GM13977 (cell line): ENCODE measurements at places on chromosomes 5 and 9.

GRCh38 chr5:1052641-1053390 lies 44.2 kb downstream of the NKD2 start:
- DNase-seq = no peak

- DNase-seq = no peak
Observed at GRCh38 chr9:89920131-89920530, 315.3 kb downstream of the GADD45G start.

GRCh38 chr5:151243564-151243963 lies 9.4 kb upstream of the GM2A start:
- DNase-seq = no peak

GRCh38 chr9:32413424-32413823 lies 29.0 kb downstream of the ACO1 start:
- DNase-seq = no peak

GRCh38 chr9:209143-209758 lies 5.4 kb upstream of the DOCK8 start:
- DNase-seq = no peak

GRCh38 chr5:34005681-34006080 lies 2.2 kb downstream of the AMACR start:
- DNase-seq = no peak

DNA sequence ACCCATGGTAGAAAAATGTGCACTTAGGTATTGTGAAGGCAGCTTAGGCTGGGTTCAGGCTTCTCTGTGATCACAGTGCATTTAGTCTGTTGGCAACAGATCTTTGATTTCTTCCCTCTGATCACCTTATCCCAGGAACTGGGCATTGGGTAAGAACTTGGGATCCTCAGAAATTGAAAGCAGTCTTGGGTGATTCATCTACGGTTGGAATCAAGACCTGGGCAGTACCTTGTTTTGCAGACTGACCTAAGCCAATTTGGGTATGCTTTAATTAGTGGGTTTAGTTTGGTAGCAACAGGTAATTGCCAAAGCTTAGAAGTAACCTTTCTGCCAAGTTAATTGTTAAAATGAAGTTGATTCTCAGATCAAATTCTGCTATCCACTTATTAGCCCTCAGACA lies 17.8 kb downstream of the ENTREP1 start:
- no peak for DNase-seq

DNA sequence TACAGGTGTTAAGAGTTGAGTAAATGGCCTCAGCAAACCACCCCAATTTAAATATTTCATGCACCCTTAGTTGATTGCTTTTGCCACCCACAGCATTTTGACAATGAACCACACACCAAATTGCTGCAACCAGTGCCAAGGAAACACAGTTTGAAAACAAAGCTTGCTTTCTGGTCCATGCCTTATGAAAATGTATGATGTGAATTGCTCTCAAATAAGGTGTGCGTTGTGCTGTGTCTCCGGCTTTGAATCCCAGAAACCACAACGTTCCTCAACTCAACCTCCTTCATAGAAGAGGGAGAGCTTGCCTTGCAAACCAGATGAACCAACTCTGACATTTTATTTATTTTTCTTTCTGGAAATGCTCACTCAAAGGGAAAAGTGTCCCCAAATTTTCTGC lies 762.7 kb downstream of the TLE1 start:
- DNase-seq = no peak

- DNase-seq = no peak
Observed at GRCh38 chr5:124365361-124365801, 381.1 kb downstream of the ZNF608 start.

- DNase-seq = no peak
Observed at GRCh38 chr9:115945009-115945431, 208.6 kb upstream of the PAPPA start.

DNA sequence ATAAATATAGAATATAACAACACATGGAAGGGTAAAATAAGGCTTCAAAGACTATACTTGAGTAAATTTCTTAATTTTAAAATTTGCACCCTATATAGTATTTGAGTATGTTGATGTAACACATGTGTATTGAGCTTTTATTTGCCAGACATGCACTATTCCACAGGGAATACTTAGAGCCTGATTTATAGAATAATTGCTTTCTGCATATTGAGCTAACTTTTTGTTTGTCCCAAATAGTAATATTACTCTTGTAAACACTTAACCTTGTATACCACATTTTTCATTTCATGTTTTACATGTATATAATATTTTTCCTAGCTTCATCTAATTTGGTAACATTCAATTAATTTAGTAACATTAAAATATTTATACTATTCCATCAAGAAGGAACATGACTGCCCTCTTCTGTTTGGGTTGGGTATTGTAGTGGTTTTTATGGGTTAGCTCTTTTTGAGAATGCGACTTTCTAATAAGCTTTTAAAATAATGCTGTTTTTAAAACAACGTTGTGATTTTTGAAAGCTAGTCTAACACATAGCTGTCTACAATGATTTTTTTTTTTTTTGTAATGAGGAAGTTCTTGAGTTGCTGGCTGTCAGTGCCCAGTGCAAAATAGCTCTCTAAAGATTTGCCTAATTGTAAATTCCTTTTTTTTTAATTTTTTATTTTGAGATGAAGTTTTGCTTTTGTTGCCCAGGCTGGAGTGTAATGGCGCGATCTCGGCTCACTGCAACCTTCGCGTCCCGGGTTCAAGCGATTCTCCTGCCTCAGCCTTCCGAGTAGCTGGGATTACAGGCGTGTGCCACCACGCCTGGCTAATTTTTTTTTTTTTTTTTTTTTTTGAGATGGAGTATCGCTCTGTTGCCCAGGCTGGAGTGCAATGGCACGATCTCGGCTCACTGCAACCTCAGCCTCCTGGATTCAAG lies 4.8 kb downstream of the SUB1 start:
- DNase-seq = no peak

GRCh38 chr5:89060768-89061167 lies 177.8 kb upstream of the MEF2C start:
- no peak for DNase-seq

DNA sequence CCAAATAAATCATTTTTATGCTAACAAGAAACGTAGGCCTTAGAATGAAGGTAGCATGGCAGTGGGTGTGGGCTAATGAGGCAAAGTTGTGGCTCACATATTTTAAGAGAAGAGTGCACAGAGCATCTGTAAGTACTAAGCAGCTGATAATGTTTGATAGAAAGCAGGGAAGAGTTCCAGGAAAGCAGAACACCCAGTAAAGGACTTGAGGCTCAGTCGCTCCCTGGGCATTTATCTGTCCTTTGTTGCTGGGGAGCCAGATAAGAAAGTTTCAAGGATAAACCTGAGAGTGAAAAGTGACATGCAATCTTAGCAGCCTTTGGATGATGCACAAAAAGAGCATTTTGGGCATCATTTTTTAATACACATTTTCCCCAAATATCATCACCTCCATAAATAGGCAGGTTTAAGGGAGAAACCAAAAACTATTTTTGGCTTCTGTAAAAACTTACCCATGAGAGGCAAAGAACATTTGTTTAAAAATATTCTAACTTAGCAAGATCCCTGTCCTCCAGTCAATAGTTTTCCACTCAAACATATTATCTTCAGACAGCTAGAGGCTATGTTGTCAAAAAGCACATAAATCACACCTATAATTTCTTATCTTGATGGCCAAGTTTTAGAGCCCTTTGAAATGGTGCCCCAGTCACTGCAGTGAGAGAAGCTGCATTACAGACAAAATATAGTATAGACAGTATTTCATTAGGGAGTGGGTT lies 3.4 kb downstream of the FREM1 start:
- no peak for DNase-seq

DNA sequence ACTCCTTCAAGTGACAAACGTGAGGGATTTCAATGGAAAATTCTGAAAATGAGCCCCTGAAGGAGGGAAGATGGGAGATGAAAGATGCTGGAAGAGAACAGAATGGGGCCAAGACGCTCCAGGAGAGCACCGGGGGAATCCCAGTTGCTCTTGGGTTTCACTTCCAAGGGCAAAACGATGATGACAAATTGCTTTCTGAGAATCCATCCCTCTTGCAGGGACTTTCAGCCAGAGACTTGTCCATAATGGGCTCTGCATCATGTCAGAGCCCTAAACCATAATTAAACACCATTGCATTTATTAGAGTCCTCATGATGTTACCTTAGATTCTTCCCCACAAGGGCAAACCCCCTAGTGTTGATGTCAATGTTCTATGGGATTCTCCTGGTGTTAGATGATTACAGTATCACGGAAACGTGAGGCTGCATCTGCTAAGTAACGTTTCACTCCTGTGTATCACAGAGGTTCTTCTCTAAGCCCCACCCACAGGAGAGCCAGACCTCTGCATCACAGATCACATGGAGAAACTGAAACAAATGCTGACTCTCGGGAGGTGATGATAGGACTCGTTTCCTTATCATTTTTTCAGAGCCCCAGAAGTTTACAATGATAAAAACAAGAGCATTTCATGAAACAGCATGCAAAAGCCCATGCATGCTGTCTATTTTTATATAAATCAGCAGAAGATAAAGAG lies 114.4 kb downstream of the TENT4A start:
- DNase-seq = peak; percentile 40

GRCh38 chr9:2639786-2640185 lies 18.2 kb downstream of the VLDLR start:
- DNase-seq = no peak

DNA sequence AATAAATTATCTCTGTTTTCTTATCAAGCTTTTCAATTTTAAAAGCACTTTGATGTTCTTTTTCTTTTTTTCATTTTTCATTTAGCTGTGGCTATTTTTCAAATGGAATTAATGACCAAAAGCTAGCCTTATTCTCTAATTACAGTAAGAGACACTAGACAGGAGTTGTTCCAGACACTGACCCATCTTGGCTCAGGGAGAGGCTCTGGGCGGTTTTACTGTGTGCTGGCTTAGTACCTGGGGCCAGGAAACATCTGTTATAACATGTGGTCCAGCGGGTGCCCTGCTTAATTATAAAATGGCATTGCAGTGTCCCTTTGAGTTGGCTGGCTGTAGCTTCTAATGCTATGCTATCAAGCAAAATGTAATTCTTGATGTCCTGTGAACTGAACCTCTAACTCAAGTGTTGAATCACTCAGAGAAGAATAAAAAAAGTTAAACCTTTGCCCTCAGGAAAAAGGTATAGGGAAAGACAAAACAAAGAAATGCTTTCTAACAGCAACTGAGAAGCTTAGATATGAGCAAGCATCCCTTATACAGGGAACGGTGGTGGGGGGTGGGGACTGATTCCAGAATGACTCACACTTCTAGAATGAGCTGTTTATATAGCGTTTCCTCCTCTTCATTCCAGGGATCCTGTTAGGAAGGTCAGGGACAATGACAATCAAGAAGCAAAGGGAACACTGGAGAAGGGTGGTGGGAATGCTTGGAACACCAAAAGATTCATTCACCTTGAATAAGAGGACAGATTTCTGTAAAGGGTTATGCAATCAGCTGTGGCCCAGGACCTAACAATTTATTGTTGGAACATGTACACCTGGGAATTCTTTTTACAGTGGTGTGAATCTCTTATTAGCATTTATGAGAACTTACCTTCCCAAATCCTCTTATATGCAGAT lies 58.7 kb upstream of the NFIB start:
- DNase-seq = no peak

- DNase-seq = no peak
Observed at GRCh38 chr5:90843443-90843842, 284.8 kb downstream of the ADGRV1 start.

- peak; percentile 59 for DNase-seq
Observed at GRCh38 chr5:74766418-74766848, 484 bp downstream of the GFM2 start.

DNA sequence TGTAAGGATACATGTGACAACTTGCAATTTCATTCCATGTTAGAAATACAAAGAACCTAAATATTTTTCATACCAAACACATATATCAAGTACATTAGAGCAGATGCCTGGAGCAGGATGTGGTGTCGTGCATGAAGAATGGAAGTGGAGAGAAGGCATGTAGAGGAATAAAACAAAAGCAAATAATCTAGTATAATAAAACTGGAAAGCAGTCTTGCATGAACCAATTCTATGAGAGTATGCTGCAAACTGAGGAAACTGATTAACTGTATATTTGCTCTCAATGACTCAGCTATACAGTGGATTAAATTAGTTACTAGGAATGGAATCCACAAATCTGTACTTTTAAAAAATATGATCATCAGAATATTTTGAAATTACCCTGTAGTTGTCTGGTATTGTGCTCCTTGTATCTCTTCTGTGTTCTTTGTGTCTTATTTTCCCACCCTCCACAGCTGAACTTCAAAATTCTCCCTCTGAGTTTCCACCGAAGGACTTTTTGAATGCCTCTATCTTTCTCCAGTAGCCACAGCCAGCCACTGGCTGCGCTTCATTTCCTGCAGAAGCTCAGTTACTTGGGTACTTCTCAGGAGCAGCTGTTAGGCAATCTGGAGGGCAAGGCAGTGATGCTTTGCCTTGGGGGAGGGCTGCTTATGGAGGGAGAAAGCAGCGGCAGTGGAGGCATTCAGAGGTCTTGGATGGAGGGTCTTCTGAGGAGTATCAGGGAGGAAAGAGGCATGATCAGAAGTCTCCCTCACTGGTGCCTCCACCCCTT lies 608.0 kb downstream of the BRINP1 start:
- no peak for DNase-seq

- DNase-seq = no peak
Observed at GRCh38 chr5:109718632-109719031, 28.9 kb downstream of the MAN2A1 start.

DNA sequence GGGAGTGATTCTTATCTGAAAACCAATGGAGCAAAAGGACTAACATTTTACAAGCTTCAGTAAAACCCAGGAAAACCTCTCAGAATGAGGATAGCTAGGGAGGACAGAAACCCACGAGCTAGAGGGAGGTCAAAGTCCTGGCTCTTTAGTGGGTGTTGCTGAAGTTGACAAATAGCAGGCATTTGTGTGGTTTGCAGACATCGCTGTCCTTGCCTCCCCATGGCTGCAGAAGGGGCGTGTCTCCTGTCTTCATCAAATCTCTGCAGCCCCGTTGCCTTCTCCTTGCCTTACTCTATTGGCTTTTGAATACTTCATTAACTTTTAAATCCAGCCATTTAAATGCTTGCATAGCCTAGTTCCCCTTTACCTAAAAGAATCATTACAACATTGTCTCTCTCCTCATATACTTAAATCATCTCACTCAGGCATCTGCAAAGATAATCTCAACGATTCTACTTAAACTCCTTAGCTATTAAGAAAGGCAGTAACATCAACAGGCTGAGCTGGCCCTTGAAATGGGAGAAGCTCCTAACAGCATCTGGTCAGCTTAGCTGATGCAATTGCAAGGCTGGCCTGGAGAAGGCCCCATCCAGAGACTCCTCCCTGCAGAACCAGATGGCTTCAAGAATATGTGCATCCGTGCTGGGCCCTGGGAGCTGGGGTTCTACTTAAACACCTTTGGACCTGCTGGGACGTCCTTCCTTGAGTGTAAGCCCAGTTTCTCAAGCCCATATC lies 152.8 kb upstream of the TAS2R1 start:
- no peak for DNase-seq

GRCh38 chr5:16864631-16865131 lies 71.4 kb downstream of the MYO10 start:
- DNase-seq = no peak

GRCh38 chr5:128681096-128681495 lies 143.1 kb upstream of the FBN2 start:
- no peak for DNase-seq
